Activated CD4-positive, alpha-beta memory T cell treated with anti-CD3 and anti-CD28 coated beads, Interleukin-2, amount 10 ng/mL, durations not matched to agents 7 days and 5 days (primary cell): ENCODE measurements at places on chromosomes 2 and 18. TPM values are rescaled to one million over a fixed set of nuclear protein-coding genes. Genes with fewer than 3 reads are reported as not detected.

GRCh38 chr2:126381091-126381490, 274.9 kb upstream of the GYPC start:
- DNase-seq = no peak
- no peaks in the 10 kb centered on the region for H3K36me3 ChIP-seq
- H3K4me3 ChIP-seq = no peak overlapping the region
- H3K4me1 ChIP-seq = no peaks in the 10 kb centered on the region
- H3K27ac ChIP-seq = no peak overlapping the region

- H3K36me3 ChIP-seq = no peaks in the 10 kb centered on the region
- peaks cover 57% of the 10 kb centered on the region for H3K27me3 ChIP-seq
- DNase-seq = no peak
Observed at GRCh38 chr2:17539611-17540092, 844 bp upstream of the VSNL1 start.

DNA sequence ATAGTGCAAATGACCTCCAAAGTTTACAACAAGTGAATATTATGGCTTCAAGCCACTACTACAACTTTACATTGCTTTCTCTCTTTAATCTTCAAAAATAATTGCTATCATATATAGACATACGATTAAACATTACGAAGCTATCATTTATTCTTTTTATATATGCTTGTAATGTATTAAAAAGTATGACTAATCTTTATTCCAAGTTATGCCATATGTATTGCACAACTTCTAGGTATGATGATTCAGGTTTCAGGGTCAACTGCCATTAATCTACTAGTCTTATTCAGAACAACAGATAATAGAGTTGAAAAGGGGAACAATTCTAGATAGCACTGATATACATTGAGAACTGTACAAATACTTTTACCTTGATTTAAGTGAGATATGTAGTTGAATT, 506.2 kb upstream of the TMEFF2 start:
- no peak overlapping the region for H3K4me3 ChIP-seq
- H3K27ac ChIP-seq = no peak overlapping the region
- no peaks in the 10 kb centered on the region for H3K36me3 ChIP-seq
- no peak for DNase-seq
- H3K27me3 ChIP-seq = no peaks in the 10 kb centered on the region
- H3K4me1 ChIP-seq = no peaks in the 10 kb centered on the region

DNA sequence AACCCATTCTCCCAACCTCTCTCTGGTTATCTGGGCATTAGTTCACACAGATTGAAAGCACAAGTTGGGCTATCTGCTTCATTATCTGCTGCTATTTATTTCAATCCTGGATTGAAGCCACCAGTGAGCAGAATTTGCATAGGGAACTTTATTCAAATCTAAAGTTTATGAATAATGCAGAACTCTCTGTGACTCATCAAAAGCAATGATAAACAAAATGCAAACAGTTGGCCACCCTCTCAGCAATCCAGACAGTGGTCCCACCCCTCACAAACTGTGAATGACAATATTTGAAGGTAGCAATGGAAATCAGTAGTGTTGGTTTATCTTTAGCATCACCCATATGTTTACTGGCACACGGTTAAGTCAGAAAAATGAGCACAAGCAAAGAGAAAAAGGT, 106.8 kb upstream of the TMEM178A start:
- no peak for DNase-seq
- H3K27ac ChIP-seq = no peak overlapping the region
- H3K4me1 ChIP-seq = no peaks in the 10 kb centered on the region

DNA sequence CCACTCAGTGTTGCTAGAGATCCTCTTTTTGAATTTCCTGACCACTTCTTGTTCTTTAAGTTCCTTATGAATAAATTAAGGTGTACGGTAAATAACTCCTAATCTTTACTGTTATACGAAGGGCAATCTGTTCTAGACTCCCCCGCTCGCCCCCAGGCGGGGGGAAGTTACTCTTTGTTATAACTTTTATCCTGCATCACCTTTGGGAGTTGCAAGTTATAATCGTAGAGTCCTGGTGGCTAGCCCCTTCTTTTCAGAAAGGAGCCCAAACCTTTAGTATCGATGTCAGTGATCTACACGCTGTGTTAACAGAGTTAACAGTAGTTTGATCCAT, 652 bp downstream of the GCA start:
- peaks cover 14% of the 10 kb centered on the region for H3K4me1 ChIP-seq
- H3K4me3 ChIP-seq = peak overlapping the region; percentile 86
- DNase-seq = no peak
- H3K27me3 ChIP-seq = peaks cover 3% of the 10 kb centered on the region

GRCh38 chr2:241517297-241517696, 8.9 kb upstream of the STK25 start:
- H3K4me1 ChIP-seq = peaks cover 23% of the 10 kb centered on the region
- H3K4me3 ChIP-seq = no peak overlapping the region

DNA sequence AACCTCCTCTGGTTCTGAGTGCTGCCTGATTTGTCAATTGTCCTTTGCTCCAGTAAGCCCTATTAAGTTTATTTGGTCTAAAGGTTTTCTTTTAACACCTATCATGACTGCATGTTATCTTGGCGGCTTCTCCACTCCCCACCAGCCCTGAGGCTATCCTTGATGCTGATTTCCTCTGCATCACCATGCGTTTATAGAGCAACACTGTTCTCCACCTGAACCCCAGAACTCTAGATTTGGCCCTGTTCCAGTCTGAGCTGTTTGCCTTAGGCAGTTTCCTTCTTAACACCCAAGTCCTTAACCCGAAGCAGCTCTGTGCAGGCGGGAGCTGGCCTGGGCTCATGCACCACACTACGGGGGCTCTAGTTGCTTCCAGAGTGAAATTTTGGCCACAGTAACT, 98.2 kb upstream of the NPAS2 start:
- no peak overlapping the region for H3K4me3 ChIP-seq
- H3K27ac ChIP-seq = no peak overlapping the region
- H3K36me3 ChIP-seq = no peaks in the 10 kb centered on the region
- no peaks in the 10 kb centered on the region for H3K4me1 ChIP-seq
- peaks cover 2% of the 10 kb centered on the region for H3K27me3 ChIP-seq

GRCh38 chr2:215636816-215637215, 200.9 kb upstream of the FN1 start:
- no peak for DNase-seq
- no peaks in the 10 kb centered on the region for H3K36me3 ChIP-seq
- no peak overlapping the region for H3K4me3 ChIP-seq
- H3K27ac ChIP-seq = no peak overlapping the region
- no peaks in the 10 kb centered on the region for H3K4me1 ChIP-seq

- no peak overlapping the region for H3K27ac ChIP-seq
- H3K4me1 ChIP-seq = peaks cover 13% of the 10 kb centered on the region
- H3K4me3 ChIP-seq = no peak overlapping the region
- no peaks in the 10 kb centered on the region for H3K36me3 ChIP-seq
- peaks cover 23% of the 10 kb centered on the region for H3K27me3 ChIP-seq
Observed at GRCh38 chr2:29309090-29310029, 194.1 kb downstream of the CLIP4 start.

DNA sequence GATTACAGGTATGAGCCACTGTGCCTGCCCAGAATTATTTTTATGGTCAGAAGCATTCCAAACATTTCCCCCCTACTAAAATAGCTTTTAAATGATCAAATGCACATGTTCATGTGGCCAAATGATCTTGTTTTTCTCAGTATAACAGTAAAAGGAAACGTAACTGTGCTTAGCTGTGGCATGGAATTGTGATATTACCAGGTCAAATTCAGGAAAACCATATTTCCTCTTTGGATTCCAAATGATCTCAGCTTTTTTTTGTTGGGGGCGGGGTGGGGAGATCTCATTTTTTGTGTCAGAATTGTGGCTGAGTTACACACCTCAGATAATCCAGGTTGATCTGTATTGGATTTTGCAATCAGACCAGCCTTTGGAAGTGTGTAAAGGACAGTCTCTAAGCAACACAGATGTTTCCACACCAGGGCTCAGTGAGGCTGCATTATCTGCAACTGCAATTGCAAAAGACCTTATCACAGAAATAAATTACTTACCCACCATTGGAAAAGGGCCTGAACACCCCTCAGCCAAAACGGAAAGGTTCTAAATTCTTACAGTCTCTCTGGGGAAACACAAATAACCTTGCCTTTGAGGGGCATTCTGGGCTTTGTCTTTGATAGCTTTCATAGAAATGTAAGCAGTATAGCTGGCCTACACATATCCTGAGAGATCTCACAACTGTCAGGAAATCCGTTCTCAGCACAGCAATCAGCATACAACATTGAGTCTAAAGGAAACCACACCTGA, 8.4 kb downstream of the CASP10 start:
- H3K4me3 ChIP-seq = peak overlapping the region; percentile 51
- no peak for DNase-seq
- peaks cover 87% of the 10 kb centered on the region for H3K4me1 ChIP-seq
- peaks cover 86% of the 10 kb centered on the region for H3K36me3 ChIP-seq
- peak overlapping the region; percentile 83 for H3K27ac ChIP-seq

GRCh38 chr2:37566517-37566981, 104.9 kb downstream of the CDC42EP3 start:
- no peak overlapping the region for H3K4me3 ChIP-seq
- peaks cover 5% of the 10 kb centered on the region for H3K36me3 ChIP-seq
- no peak for DNase-seq
- peaks cover 10% of the 10 kb centered on the region for H3K27me3 ChIP-seq
- peaks cover 32% of the 10 kb centered on the region for H3K4me1 ChIP-seq

GRCh38 chr2:26574900-26575560, 66.1 kb downstream of the CIB4 start:
- H3K27me3 ChIP-seq = peaks cover 36% of the 10 kb centered on the region
- no peak for DNase-seq
- H3K4me1 ChIP-seq = no peaks in the 10 kb centered on the region
- H3K27ac ChIP-seq = no peak overlapping the region
- no peaks in the 10 kb centered on the region for H3K36me3 ChIP-seq

DNA sequence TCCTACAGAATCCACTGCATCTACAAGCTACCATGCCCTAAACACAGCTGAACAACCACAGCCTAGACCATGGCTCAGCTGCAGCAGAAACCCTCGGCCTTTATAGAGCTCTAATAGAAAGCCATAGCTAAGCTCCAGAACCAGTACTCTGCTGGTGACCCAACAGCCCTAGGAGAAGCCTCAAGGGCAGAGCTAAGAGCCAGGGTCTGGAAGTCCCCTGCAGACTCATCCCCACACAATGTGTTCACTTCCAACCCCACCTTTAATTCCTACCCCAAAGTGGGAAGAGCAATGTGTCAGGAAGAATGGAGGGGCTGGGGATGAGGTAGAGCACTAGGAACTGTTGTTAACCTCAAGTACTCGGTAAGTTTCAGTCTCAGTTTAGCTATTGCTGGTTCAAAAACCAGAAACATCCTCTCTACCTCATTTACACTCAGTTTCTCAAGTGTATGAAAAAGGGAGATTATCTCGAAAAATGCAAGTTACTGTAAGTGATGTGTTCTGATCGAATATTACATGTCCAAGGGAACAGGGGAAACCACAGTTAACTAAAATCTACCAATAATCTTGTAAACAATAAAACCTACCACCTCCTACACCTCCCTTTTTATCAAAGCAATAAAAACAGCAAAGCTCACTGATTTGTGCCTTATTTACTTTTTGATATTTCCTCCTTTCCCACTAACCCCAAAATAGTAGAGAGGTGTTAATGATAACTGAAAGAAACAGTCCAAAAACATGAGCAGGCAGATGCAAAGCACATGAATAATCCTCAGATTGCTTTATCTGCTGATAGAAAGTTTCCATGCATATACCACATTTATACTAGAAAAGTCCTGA, 36.2 kb downstream of the THADA start:
- peak overlapping the region; percentile 11 for H3K4me3 ChIP-seq
- peaks cover 56% of the 10 kb centered on the region for H3K36me3 ChIP-seq
- H3K4me1 ChIP-seq = peaks cover 64% of the 10 kb centered on the region

DNA sequence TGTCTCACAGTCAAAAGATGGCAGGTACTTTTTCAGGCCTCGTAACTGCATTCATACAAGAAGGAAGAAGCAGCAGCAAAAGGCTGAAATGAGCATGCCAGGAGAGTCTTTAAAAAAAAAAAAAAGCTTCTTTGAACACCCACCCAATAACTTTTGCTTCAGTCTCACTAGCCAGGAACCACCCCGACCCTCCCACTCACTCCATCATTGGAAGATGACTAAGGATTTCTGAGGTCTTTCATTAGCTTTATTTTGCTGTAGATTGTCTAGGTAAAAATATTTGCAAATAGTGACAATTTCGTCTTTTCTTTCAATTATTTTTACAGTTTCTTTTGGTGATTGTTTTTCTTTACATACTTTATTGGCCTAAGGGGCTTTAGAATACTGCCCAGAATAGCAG, 37.9 kb downstream of the RBBP8 start:
- H3K4me1 ChIP-seq = peaks cover 3% of the 10 kb centered on the region
- H3K27me3 ChIP-seq = no peaks in the 10 kb centered on the region
- no peak overlapping the region for H3K4me3 ChIP-seq
- H3K27ac ChIP-seq = no peak overlapping the region
- H3K36me3 ChIP-seq = peaks cover 20% of the 10 kb centered on the region
- no peak for DNase-seq

DNA sequence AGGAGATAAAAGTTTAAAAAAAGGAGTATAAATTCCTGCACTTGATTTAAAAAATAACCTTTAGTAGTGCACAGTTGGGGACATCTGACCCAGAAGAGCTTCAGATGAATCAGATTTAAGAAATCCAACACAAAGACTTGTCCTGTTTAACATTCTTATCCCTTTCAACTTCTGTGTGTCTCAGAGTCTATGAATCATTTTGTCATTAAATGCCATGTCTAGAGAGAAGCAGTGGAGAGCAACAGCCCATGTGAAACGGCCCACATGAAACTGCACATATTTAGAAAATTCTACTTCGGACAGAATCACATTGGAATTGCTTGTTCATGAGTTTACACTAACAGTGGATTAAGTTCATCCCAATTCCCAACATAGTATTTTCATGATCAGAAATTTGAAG, 278.6 kb downstream of the SLC8A1 start:
- no peak for DNase-seq
- no peaks in the 10 kb centered on the region for H3K27me3 ChIP-seq
- H3K4me1 ChIP-seq = no peaks in the 10 kb centered on the region
- H3K36me3 ChIP-seq = no peaks in the 10 kb centered on the region

DNA sequence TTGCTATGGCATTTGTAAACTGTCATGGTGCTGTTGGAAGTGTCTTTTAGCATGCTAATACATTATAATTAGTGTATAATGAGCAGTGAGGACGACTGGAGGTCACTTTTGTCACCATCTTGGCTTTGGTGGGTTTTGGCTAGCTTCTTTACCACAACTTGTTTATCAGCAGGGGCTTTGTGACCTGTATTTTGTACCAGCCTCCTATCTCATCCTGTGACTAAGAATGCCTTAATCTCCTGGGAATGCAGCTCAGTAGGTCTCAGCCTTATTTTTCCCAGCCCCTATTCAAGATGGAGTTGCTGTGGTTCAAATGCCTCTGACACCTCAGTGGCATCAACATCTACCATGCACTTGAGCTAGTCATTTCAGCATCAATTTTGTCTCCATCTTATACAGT, 29.7 kb downstream of the LYPD6 start:
- no peaks in the 10 kb centered on the region for H3K36me3 ChIP-seq
- H3K4me1 ChIP-seq = no peaks in the 10 kb centered on the region
- no peak overlapping the region for H3K4me3 ChIP-seq
- H3K27ac ChIP-seq = no peak overlapping the region
- H3K27me3 ChIP-seq = peaks cover 11% of the 10 kb centered on the region
- no peak for DNase-seq

- H3K36me3 ChIP-seq = no peaks in the 10 kb centered on the region
- DNase-seq = peak; percentile 32
- H3K27me3 ChIP-seq = no peaks in the 10 kb centered on the region
- H3K4me1 ChIP-seq = no peaks in the 10 kb centered on the region
Observed at GRCh38 chr2:55168221-55169154, 63.6 kb downstream of the CLHC1 start.

The ELOA2 gene
- not detected for total RNA-seq

The SCYGR4 gene
- total RNA-seq = not detected

The PARD6G gene
- 0.33 TPM for total RNA-seq

The INPP5D gene
- 157 TPM for total RNA-seq

The ERICH2 gene
- not detected for total RNA-seq

The RBM43 gene
- 8.5 TPM for total RNA-seq
